ENCODE measurements at places on chromosomes 6 and 20. TPM values are rescaled to one million over a fixed set of nuclear protein-coding genes. Genes with fewer than 3 reads are reported as not detected.

GRCh38 chr6:56311061-56311460, 63.7 kb upstream of the COL21A1 start:
- no peak for DNase-seq

DNA sequence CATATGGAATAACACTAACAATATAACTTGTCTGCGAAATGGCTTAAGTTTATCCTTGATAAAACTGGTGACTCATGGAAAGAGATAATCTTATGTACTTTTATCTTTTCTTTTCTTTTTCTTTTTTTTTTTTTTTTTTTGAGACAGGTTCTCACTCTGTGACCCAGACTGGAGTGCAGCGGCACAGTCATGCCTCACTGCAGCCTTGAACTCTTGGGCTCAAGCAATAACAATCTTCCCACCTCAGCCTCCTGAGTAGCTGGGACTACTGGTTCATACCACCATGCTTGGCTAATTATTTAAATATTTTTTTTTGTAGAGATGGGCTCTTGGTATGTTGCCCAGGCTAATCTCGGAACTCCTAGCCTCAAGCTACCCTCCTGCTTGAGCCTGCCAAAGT, 68.1 kb upstream of the SCGN start:
- DNase-seq = no peak

GRCh38 chr6:126118058-126118755, 131.9 kb downstream of the TRMT11 start:
- DNase-seq = no peak

- DNase-seq = no peak
Measured at GRCh38 chr6:150915131-150915879, 49.8 kb downstream of the MTHFD1L start.

- no peak for DNase-seq
Measured at GRCh38 chr20:37102571-37102970, 6.8 kb upstream of the RBL1 start.

GRCh38 chr6:25485821-25486534, 166.0 kb upstream of the SCGN start:
- no peak for DNase-seq

GRCh38 chr6:28776269-28777146, 147.3 kb downstream of the TRIM27 start:
- DNase-seq = no peak

The BRPF3 gene
- total RNA-seq = 10.1 TPM

The CALHM4 gene
- total RNA-seq = under 0.01 TPM

The MRAP2 gene
- total RNA-seq = 0.26 TPM

The TFAP2D gene
- not detected for total RNA-seq

The RGS17 gene
- 4.7 TPM for total RNA-seq

The PTGIS gene
- total RNA-seq = 0.13 TPM

The ID4 gene
- total RNA-seq = 2.8 TPM

The MATN4 gene
- 0.26 TPM for total RNA-seq
